ENCODE measurements at places on chromosomes 6 and 20. TPM values are rescaled to one million over a fixed set of nuclear protein-coding genes. Genes with fewer than 3 reads are reported as not detected.
A peak's percentile ranks its signal among the peaks of the same experiment; 100 is the strongest.

CSTF1 gene
- total RNA-seq = 35.7 TPM

BMP2 gene
- 3.9 TPM for total RNA-seq

TUBB2A gene
- 36.0 TPM for total RNA-seq

DNA sequence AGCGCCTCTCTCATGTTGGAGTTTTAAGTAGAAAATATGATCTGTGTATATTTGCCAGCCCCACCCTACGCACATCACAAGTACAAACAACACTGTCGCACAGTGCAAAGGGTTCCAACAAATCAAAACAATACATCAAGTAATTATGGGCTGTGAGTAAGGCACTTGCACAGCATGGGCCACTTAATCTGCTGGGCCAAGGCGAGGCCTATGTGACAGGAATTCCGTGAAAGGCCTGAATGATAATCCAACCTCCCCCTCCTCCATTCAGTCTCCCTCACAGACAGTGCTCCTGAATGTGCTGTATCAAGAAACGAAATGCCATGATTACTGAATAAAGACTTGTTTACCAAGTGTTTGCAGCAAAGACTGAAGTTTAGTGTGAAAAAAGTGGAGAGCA, 130.1 kb upstream of the SLC2A12 start:
- no peak for DNase-seq
- no peaks in the 10 kb centered on the region for H3K4me1 ChIP-seq
- no peak overlapping the region for H3K4me3 ChIP-seq
- no peak overlapping the region for H3K27ac ChIP-seq

DNA sequence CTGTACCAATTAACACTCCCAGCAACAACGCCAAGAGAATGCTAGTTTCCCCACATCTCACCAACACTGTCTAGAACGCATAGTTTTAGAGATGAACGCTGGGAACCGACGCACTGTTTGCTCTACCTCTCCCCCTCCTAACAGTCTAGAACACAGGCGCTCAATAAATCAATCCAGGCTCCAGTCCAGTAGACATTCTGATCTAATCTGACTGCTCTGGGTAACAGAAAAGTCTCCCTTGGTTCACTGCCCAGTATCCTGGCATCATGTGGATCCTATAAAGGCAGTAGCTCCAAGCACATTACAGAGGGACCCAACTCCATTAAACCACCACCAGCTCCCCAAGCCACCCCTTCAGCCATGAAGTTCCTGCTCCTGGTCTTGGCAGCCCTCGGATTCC, at the start of gene DEFB132:
TSS of gene DEFB132 (plus strand) at position 306 of the 400 bp plus-strand sequence. CDS start at position 361, 55 bp downstream.
- H3K36me3 ChIP-seq = no peaks in the 10 kb centered on the region
- H3K27me3 ChIP-seq = no peaks in the 10 kb centered on the region
- no peak within 1 kb of the TSS for H3K27ac ChIP-seq
- no peak for DNase-seq

GRCh38 chr20:3158968-3159431, 665 bp downstream of the FASTKD5 start:
- peak overlapping the region; percentile 86 for H3K4me3 ChIP-seq
- no peaks in the 10 kb centered on the region for H3K27me3 ChIP-seq
- no peak for DNase-seq
- H3K4me1 ChIP-seq = peaks cover 19% of the 10 kb centered on the region
- H3K36me3 ChIP-seq = no peaks in the 10 kb centered on the region

DNA sequence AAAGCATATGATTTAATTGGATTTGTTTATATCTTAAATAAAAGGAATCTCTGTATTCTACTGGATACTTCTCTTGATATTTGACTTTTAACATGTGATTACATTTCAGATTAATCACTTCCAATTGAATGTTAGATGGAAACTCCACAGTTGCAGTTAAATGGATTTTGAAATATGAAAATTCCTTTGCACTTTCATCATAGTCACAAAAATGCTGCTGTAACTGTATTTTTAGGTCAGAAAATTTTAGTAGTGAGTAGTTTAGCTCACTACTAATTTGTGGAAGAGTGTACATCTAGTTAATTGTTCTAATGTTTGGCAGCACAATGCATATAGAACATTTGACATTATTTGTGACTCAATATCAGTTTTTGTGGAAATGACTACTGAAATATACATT, 26.8 kb downstream of the PTCHD4 start:
- H3K36me3 ChIP-seq = no peaks in the 10 kb centered on the region
- H3K4me1 ChIP-seq = no peaks in the 10 kb centered on the region
- no peak for DNase-seq
- H3K27ac ChIP-seq = no peak overlapping the region
- no peaks in the 10 kb centered on the region for H3K27me3 ChIP-seq
- no peak overlapping the region for H3K4me3 ChIP-seq

GRCh38 chr6:46137387-46137786, 7.6 kb downstream of the ENPP4 start:
- no peak overlapping the region for H3K4me3 ChIP-seq
- H3K4me1 ChIP-seq = no peaks in the 10 kb centered on the region
- H3K27ac ChIP-seq = no peak overlapping the region
- no peaks in the 10 kb centered on the region for H3K36me3 ChIP-seq
- H3K27me3 ChIP-seq = no peaks in the 10 kb centered on the region

- no peak for DNase-seq
- H3K27ac ChIP-seq = no peak overlapping the region
- H3K4me1 ChIP-seq = no peaks in the 10 kb centered on the region
- H3K36me3 ChIP-seq = no peaks in the 10 kb centered on the region
These were observed 117.2 kb upstream of the CD93 start for GRCh38 chr20:23203310-23203709.

DNA sequence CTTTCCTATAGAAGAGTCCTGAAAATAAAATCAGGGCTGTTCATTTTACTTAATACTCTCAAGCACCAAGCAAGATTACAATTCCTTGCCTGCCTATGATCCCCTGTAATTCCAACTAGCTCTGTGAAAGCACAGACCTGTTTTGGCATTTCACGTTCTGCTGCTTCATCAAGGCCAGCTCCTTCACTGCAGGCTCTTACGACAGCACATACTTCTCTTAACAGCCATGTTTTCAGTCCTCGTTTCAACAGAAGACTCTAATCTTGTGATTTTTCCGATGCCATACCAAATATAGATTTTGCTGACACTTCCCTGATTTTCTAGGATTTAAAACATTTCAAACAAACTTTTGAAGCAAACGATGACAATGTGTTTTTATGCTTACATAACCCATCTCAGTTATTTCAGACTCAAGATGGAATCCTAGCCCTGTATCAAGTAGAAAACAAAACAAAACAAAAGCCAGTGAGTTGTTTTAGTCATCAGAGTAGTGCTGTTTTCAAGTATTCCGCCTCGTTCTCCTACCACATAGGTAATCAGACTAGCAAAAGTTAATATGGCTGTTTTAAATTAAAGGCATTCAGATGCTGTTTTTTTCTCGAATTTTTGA, 616.5 kb upstream of the CITED2 start:
- no peak overlapping the region for H3K4me3 ChIP-seq
- H3K36me3 ChIP-seq = no peaks in the 10 kb centered on the region
- no peak for DNase-seq

DNA sequence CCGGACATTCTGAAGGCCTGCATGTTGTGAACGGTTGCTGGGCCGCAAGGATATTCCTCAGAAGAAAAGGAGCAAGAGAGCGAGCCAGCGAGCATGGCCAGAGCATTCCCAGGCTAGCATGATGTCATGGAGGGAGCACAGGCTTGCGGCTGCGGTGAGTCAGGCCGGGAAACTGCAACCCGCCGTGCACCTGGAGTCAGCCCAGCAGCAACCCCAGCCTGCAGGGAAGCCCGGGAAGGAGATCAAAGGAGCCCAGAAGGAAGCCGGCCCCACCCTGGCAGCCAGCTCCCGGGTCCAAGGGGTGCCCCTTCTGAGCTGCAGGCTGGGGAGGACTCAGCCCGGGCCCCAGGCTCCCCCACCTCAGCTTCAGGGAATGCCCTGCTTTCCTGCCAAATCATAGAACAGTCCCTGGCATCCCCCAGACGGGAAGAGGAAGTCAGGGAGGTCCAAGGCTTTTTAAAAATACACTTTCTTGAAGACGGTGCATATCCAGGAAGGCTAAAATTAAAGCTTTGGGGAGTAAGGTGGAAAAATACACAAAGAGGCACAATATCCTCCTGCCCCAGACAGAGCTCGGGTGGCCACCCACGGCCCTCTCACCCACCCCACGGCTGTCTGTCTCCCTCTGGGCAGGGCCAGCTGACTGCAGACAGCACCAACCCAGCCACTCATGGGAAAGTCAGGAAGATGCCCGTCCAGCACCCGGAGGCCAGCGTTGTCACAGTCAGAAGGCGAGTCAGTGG, 53.7 kb downstream of the BMP7 start:
- H3K27me3 ChIP-seq = no peaks in the 10 kb centered on the region
- no peak overlapping the region for H3K4me3 ChIP-seq
- H3K4me1 ChIP-seq = no peaks in the 10 kb centered on the region
- H3K36me3 ChIP-seq = no peaks in the 10 kb centered on the region
- DNase-seq = peak; percentile 77

DNA sequence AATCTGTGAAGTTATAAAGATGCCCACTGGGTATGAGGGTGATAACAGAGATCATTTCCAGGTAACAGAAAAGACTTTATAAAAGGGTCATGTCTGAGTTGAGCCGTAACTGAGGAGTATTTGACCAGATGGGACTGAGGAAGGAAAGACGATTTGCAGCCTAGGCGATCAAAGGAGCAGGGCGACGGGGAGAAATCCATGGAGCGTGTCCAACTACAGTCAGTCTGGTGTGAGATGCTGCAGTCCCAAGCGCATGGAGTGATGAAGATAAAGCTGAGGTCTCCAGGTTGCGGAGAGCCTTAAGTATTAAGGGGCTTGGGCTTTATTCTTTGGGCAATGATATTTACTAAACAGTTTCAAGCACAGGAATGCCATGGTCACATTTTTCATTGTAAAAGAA, 166.7 kb downstream of the PRKN start:
- no peak for DNase-seq
- no peak overlapping the region for H3K4me3 ChIP-seq
- H3K36me3 ChIP-seq = no peaks in the 10 kb centered on the region
- H3K4me1 ChIP-seq = no peaks in the 10 kb centered on the region

DNA sequence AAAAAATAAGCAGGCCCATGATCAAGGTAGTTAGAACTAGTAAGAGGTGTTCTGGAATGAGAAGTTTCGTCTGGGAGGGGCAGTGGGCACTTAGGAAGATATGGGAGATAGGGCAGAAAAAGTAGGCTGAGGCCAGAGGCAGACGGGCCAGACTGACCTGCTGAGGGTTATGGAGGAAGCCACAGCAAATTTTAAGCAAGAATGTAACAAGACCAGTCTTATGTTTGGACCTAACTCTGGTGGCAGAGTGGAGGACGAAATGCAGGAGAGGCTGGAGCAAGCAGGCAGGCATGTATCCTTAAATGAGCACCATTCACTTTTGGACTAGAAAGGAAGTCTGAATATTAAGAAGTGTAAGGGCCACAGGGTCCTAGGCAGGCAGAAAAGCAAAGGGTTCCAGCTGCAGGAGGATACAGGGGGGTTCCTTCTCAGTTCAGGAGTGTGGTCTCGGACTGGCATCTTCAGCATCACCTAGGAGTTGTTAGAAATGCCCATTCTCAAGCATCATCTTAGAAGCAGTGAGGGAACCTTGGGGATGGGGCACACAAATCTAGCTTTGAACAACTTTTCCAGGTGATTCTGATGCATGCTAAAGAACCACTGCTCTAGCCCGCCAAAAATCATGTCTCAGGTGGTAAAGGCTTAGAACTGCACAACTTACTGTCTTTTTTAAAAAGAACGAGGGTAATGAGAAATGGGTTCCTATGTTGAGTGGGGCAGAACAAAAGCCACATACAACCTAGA, 1.7 kb upstream of the DSTN start:
- no peaks in the 10 kb centered on the region for H3K4me1 ChIP-seq
- peak overlapping the region; percentile 100 for H3K27ac ChIP-seq
- peak overlapping the region; percentile 88 for H3K4me3 ChIP-seq
- H3K27me3 ChIP-seq = no peaks in the 10 kb centered on the region
- no peak for DNase-seq
- no peaks in the 10 kb centered on the region for H3K36me3 ChIP-seq

DNA sequence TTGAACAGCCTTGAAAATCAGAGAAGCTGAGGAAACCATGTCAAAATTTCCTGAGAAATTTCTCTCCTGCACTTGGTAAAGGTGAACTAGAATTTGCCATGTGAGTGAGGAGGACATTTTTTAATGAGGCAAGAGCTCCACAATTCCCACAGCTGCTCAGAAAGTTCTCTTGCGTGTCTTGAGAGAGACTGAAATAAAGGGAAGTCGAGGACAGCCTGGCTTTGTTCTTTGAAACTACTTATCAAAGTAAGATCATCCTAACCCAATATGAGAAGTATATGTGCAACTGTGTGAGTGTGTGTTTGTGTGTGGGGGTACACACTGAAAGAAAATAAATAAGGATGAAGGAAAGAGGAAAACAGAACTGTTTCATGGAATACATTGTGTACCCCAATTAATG, 163.4 kb downstream of the SLC24A3 start:
- DNase-seq = no peak
- H3K4me3 ChIP-seq = no peak overlapping the region
- no peaks in the 10 kb centered on the region for H3K27me3 ChIP-seq
- no peak overlapping the region for H3K27ac ChIP-seq
- H3K4me1 ChIP-seq = no peaks in the 10 kb centered on the region

- H3K4me3 ChIP-seq = no peak overlapping the region
- H3K27ac ChIP-seq = no peak overlapping the region
- no peaks in the 10 kb centered on the region for H3K4me1 ChIP-seq
- no peak for DNase-seq
- H3K27me3 ChIP-seq = no peaks in the 10 kb centered on the region
These were observed 53.8 kb upstream of the DACT2 start for GRCh38 chr6:168373389-168373788.

- no peaks in the 10 kb centered on the region for H3K27me3 ChIP-seq
- H3K4me1 ChIP-seq = no peaks in the 10 kb centered on the region
- H3K36me3 ChIP-seq = no peaks in the 10 kb centered on the region
These were observed 15.6 kb downstream of the PM20D2 start for GRCh38 chr6:89161326-89162046.

DNA sequence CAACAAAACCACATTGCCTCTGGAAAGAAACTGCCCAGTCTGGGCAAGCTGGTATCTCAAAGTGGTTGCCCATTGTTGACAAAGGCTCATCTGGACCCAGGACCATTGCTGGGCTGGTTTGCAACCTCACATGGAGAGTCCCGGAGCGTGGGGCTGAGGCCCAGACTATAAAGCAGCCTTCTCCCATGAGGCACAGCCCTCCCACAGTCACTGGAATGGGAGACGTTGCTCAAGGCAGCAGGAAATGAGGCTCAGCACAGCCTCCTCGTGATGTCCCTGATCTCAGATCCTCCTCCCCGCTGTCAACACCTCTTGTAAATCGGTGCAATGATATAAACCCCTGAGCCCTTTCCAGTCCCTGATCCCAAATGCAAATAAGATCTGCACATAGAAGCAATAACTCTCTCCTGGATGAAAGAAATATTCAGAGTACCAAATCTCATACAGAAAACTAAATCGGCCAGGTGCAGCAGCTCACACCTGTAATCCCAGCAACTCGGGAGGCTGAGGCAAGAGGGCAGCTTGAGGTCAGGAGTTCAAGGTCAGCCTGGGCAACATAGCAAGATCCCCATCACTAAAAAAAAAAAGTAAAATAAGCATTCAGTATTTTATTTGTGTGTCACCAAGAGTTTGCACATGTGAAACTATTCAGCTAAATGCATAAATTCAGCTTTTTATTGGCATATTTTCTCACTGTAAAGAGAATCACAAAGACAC, 103.0 kb upstream of the RREB1 start:
- H3K27me3 ChIP-seq = no peaks in the 10 kb centered on the region
- no peak overlapping the region for H3K27ac ChIP-seq
- DNase-seq = no peak
- H3K4me1 ChIP-seq = no peaks in the 10 kb centered on the region
